ENCODE measurements at places on chromosomes 7 and 10.

- DNase-seq = no peak
Observed at GRCh38 chr7:25595996-25596395, 367.7 kb upstream of the NPVF start.

- no peak for DNase-seq
Observed at GRCh38 chr7:156929789-156930539, 19.5 kb upstream of the NOM1 start.

GRCh38 chr10:3720228-3721019 is 64.6 kb downstream of the KLF6 start:
- DNase-seq = peak; percentile 34

DNA sequence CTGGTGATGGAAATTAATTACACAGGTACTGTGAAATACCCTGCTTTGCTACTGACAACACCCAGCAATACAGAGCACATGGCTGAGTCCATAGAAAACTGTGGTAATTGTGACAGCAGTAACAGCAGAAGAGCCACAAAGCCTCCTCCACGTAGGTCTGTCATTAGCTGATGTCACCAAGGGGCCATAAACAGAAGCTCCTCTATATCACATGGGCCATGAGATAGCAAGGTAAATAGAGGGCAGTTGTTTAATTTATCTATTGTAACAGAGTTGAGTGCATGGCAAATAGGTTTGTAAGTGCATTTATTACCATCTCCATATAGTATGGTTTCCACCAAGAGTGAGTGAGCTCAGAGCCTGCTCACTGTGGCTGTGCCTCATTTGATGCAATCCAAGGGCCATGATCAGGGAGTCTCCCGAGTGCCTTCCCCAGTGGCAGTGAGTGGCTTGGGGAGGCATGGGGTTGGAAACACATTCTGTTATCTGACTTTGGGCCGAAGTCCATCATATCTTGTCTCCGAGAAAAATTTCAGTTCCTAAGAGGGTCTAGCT is 281.2 kb downstream of the SKAP2 start:
- no peak for DNase-seq

GRCh38 chr7:102258749-102259107 is 27.9 kb upstream of the SH2B2 start:
- peak; percentile 19 for DNase-seq

- DNase-seq = no peak
Observed at GRCh38 chr10:60950300-60950699, 6.3 kb upstream of the RHOBTB1 start.

GRCh38 chr7:108138911-108139310 is 8.8 kb upstream of the LAMB4 start:
- DNase-seq = peak; percentile 46

GRCh38 chr7:44223362-44224079 is 22.7 kb downstream of the YKT6 start:
- DNase-seq = no peak

DNA sequence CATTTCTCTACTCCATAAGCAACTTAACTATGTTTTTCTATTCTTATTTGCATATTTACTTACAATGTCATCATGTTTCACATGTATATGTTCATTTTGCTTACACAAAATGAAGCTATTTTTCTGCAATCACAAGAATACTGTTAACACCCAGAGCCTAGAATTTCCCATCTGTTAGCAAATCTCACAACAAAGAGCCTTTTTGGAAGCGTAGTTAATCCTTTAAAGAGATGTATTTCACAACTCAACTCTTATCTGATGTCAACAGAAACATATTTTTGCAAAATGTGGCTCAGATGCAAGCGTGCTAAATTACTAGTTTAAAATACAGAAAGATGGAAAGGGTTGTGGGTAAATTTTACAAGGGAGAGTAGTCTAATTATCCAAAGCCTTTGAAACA is 110.6 kb upstream of the COL1A2 start:
- DNase-seq = no peak

GRCh38 chr10:95873651-95874050 is 34.1 kb upstream of the CC2D2B start:
- no peak for DNase-seq

GRCh38 chr7:30027065-30027456 is 559 bp upstream of the FKBP14 start:
- DNase-seq = peak; percentile 61

DNA sequence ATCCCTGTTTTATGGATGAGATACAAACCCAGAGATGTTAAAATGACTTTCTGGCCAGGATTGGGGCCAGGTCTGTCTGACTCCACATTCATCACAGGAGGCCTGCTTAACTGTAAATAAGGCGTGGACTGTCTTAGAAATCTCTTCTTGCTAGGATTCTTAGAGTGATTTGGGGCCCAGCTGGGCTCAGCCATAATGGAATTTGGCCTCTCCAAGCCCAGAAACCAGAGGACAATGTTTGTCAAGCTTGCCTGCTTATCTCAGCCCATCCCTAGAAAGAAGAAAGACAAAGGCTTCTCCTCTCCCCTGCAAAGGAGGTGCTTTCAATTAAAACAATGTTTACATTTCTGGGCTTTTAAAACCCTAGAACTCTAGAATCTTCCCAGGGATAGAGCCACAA is 2.9 kb downstream of the HABP2 start:
- DNase-seq = no peak

DNA sequence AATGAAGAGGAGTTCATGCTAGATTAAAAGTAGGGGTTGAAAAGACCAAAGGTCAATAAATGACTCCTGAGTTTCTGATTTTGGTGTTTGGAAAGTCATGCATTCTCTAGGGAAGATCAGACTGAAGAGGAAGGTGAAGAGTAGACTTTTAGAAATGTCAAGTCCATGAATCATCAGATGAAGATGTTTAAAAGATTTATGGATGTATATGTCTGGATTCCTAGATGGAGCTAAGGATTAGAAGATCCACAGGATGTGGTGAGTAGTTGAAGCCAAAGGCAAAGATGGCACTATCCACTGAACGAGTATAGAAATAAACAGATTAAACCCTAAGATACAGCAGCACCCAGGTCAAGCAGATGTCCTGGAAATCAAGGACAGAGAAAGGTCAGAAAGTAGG is 298.5 kb downstream of the GPAM start:
- DNase-seq = no peak

DNA sequence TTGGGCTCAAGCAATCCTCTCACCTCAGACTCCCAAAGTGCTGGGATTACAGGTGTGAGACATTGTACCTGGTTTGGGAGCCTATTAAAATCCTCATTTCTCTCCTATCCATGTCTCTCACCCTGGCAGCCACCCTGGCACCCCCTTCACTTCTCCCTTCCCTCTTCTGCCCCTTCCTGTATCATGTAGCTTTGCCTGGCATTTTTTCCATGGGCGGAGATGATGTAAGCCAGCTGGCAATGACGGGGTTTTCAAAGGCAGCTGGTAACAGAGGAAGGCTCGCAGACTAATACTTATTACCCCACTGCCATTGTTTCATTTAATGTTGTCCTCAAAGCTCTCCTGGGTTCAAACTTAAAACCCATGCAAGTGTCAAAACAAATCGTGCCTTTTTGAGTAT is 61.9 kb downstream of the RGS10 start:
- no peak for DNase-seq

Data from astrocyte of the hippocampus (primary cell).